ENCODE measurements at places on chromosomes 6 and 20.

GRCh38 chr20:60869625-60870024, 382.4 kb upstream of the CDH4 start:
- DNase-seq: no peak

- DNase-seq: no peak
These were observed 749.7 kb upstream of the ADGRB3 start for GRCh38 chr6:67885081-67886033.

DNA sequence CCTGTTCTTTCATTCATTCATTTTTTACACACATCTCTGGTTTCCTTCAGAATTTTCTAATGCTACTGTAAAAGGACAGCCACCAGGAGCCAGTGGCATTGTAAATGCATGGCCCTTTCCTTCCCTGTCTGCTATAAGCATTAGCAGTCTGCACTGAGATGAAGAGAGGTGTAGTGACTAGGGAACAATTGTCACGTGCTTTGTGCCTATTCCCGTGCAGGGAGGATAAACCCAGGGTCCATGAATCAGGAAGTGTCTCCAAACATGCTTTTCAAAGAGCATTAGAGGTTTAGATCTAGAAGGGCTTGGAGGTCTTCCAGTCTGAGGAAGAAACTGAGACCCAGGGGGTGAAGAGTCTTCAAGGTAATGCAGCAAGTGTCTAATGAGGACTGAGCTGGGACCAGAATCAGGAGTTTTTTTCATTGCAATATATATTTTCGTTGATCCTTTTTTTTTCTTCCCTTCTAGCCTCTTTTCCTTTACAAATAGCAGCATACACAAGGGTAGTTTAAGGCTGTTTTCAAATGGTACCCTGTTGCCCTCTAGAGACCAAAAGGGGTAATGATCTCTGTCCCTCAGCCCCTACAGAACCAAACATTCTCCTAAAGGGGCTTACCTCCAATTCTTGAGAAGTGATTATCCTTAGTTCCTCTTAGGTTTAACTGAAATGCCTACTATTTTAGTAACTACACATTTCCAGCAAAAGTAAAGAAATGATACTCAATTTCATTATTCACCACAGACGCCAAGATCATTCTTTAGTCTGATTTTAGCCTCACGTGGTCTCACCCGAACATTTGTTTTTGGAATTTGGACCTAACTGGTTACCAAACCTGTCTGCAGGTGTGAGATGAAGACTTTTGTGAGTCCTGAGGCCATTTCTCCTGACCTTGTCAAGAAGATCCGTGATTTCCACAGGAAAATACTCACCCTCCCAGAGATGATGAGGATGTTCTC, 6.6 kb downstream of the TRIM15 start:
- DNase-seq: no peak

GRCh38 chr6:70706491-70707123, 38.9 kb downstream of the SMAP1 start:
- DNase-seq: no peak

GRCh38 chr6:167689751-167690150, 137.0 kb upstream of the AFDN start:
- no peak for DNase-seq

GRCh38 chr20:17688965-17689364, 6.9 kb upstream of the RRBP1 start:
- DNase-seq: no peak

DNA sequence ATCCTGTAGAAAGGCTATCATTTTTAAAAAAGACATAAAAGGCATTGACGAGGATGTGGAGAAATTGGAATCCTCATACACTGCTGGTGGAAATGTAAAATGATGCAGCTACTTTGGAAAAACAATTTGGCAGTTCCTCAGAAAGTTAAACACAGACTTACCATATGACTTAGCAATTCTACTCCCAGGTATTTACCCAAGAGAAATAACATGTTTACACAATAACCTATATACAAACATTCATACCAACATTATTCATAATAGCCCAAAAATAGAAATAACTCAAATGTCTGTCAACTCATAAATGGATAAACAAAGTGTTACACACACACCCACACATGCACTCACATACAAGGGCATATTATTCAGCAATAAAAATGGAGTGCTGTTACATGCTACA, 23.4 kb upstream of the CEP85L start:
- DNase-seq: no peak

DNA sequence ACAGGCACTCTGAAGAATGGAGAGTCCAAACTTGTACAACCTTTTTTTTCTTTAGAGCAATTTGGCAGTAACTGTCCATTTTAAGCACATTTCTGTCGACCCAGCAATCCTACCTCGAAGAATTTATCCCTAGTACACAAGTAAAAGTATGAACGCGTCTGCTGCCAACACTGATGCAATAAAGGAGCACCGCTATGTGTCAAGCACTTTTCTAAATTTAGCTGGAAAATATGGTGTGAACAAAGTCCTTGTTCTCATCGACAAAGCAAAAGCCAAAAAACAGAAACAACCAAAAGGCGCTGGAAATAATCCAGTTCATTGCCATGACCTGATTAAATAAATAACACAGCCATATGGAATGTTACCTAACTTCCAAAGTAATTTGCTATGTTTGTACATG, 1.1 kb downstream of the DPM1 start:
- DNase-seq: no peak

DNA sequence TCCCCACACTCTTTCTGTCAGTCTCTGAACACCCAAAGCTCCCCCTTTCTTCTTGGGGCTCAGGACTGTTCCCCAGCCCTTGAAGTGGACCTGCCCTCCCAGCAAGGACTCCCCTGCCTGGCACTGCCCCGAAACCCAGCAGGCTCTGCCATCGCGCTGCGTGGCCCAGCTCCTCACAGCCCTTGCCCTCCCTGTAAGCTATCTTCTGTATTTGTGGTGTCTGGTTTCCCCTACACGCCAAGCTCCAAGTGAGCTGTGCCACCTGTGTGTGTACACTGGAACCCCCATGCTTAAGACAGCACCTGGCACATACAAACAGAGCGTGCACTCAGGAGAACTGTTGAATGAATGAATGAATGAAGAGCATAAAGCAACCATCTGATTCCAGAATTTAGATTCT, 57.7 kb downstream of the TMEM242 start:
- DNase-seq: no peak

DNA sequence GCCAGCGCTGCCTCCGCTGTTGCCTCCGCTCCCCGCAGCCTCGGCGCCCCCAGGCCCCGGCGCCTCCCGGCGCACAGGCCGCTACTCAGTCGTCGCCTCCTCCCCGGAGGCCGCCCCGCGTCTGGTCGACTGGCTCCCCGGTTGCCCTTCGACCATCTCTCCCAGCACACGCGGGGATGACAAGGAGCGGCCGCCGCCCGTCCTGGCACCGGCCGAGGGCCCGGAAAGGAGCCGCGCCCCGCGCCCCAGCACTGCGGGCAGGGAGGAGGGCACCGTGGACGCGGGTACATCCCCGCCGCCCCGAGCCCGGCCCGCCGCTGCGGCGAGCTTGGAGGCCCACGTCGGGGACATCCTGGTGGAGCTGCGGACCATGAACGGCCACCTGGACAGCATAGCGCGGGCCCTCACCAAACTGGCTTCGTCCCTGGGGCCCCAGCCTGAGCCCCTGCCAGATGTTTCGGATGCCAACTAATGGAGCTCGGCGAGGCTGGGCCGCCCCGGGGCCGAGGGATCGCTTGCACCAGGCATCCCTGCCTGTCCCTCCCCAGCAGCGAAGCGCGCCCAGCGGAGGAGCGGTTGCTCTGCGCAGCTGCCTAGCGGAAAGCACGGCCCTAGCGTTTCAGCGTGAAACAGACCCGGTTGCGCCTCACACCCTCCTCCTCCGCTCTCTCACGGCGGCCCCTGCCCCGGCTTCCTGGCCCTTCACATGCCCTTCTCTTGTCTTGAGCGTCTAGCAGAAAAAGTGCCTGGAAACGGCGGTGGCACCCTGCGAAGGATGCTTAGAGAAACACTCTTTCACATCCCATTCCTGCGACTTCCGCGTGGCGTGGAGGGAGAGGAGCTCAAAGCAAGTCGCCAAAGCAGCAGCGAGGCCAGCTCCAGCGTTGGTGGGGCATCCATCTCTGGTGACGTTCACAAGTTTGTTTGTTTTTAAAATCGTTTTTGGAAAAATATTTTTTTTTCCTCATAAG, 285.8 kb upstream of the SUPT3H start:
- no peak for DNase-seq

DNA sequence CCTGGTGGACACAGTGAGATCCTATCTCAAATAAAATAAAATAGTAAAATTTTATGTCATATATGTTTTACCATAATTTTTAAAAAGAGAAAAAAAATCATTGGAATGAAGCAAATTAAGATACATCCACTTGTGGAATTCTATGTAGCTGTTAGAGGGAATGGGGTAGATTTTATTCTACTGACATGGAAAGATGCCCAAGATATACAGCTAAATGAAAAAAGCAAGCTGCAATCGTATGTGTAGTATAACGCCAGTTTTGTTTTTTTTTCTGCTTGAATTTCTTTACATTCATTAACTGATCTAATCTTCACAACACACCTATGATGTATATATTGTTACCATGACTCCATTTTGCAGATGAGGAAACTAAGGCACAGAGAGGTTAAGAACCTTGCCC, 23.4 kb upstream of the RANBP9 start:
- DNase-seq: no peak

- DNase-seq: no peak
These were observed 3.3 kb upstream of the IL22RA2 start for GRCh38 chr6:137176729-137177128.

DNA sequence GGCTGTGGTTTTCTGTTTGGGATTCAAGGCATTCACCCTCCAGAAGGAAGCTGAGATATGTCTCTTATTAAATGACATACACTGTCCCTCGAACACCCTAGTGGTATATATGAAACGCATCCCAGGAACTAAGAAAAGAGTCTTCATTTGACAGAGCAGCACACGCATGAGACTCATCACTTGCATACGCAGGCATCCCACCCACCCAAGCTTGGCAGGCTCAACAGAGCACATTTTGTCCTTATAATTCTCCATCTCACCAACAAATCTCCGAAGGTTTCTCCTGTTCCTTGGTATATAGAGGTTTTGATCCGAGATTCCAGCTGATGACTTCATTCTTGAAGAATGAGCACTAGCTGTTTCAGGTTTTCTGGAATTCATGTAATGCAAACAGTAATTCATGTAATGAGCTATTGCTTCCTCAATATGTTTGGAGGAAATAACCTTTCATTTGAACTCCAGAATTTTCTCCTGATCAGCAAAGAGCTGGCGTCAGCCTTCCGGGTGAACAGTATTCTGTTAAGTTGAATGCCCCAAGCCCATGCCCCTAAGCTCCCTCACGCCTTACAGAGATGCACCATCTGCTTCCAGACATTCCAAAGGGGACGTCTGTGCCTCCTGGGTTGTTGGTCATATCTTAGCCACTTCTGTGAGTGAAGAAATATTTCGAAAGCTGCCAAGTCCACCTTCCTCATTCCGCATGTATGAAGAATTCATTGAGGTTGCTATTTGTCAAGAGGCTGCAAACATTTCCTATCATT, 66.0 kb upstream of the CDH4 start:
- DNase-seq: no peak

DNA sequence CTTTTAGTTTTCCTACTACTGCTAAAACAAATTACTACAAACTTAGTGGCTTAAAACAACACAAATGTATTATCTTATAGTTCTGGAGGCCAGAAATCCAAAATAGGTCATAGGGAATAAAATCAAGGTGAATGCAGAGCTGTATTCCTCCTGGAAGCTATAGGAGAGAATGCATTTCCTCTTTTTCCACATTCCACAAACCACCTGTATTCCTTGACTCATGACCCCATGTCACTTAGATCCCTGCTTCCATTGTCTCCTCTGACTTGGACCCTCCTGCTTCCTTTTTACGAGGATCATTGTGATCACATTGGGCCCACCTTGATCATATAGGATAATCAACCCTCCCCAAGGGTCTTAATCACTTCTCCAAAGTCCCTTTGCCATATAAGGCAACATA, 200.8 kb downstream of the KCNQ5 start:
- no peak for DNase-seq

DNA sequence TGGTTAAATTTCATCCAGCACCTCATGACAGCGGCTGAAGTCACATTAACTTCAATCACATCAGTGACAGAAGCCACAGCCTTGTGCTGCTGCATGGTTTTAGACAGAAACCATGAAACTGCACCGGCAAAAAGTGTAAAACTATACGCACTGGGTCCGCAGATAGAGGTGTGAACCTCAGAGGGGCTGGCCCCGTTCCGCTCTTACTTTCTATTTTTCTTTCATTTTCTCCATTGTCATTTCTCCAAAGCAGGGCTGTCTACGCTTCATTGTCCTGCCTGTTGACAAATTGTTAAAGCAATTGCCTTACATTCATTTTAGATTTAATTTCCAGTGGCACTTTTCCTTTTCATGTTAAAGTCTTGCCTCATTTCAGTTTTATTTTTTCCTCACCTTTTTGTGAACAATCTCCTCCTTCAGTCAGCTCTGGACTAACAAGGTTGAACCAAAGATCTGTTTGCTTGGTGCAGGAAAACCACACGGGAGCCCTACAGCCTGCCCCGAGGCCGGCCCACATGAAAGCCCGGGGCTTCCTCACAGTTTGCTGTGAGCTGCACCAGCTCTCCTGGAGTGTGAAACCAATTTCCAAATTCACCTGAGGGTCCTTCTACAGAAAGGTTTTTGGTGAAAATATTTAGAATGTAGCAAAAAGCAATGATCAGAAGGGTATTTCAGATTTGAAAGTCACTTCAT, 63.7 kb downstream of the PRR18 start:
- DNase-seq: no peak

- DNase-seq: no peak
These were observed 6.7 kb downstream of the MAK start for GRCh38 chr6:10831609-10832008.

DNA sequence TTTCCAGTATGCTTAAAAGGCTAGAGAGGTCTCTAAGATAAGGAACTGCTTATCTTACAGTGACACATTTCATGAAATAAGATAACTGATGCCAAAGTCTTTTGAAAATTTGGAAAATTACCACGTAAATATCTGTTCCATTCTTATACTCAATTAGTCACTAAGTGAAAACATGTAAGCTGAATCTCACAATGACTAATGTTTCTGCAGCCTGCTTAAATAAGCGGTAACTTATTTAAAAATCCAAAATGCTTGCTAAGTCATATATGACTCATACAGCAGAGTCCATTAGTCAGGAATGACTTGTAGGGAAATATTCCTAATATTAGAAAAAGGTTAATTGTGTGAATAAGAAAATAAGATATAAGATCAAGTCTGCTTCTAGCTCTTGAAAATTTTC, 27.8 kb upstream of the LGSN start:
- DNase-seq: no peak

- no peak for DNase-seq
These were observed 294.5 kb upstream of the PLCB4 start for GRCh38 chr20:8774412-8774811.

- no peak for DNase-seq
These were observed 5.9 kb downstream of the TMEM63B start for GRCh38 chr6:44133003-44133931.

- DNase-seq: no peak
These were observed 135.6 kb downstream of the HIVEP1 start for GRCh38 chr6:12147557-12148316.
